ENCODE measurements at places on chromosomes 12 and 14.

DNA sequence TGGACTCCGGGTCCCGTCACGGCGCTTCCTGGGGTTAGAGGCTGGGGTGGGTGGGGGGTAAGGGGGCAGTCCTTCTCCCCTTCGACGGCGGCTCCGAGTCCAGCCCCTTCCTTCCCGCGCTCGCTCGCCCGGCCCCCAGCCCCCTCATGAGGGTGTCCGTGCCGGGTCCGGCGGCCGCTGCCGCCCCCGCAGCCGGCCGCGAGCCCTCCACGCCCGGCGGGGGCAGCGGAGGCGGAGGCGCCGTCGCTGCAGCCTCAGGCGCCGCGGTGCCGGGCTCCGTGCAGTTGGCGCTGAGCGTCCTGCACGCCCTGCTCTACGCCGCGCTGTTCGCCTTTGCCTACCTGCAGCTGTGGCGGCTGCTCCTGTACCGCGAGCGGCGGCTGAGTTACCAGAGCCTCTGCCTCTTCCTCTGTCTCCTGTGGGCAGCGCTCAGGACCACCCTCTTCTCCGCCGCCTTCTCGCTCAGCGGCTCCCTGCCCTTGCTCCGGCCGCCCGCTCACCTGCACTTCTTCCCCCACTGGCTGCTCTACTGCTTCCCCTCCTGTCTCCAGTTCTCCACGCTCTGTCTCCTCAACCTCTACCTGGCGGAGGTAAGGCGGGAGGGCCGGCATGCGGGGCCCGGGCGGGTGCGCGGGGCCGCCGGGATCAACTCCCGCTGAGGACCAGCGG, 500 bp downstream of the GPR137C start:
- DNase-seq = no peak

- DNase-seq = no peak
Observed at GRCh38 chr12:118046430-118046829, 14.5 kb downstream of the WSB2 start.

DNA sequence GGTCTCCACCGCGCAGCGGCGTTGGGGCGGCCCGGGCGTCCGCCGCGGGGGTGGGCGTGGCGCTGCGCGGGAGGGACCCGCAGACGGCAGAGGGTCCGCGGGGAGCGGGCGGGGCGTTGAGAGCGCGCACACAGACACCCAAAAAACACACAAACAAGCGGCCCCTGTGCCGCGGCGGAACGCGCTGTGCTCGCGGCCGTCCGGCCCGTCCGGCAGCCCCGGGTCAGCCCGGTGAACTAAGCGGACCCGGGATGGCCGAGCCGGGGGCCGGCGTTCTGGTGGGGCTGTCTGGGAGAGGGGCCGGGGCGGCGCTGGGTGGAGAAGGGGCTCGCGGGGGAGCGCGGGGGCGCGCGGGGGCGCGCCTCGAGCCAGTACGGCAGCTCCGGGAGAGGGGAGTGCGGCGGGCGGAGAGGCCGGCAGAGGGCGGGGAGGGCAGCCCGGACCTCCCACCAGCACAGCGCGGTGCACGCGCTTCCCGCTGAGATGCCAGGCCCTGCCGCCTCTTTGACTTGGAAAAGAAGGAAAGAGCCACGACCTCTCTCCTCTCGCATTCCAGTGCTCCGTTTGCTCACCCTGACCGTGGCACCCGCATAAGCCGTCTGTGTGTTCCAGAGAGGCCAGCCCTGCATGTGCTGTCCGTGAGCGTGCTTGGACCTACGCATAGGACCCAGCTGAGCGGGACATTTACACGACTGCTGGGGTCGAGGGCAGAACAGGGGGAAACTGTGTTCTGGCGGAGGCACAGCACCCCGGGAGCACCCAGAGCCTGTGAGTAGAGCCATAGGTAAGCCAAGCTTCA, 10.3 kb downstream of the SLC6A12 start:
- DNase-seq = no peak

DNA sequence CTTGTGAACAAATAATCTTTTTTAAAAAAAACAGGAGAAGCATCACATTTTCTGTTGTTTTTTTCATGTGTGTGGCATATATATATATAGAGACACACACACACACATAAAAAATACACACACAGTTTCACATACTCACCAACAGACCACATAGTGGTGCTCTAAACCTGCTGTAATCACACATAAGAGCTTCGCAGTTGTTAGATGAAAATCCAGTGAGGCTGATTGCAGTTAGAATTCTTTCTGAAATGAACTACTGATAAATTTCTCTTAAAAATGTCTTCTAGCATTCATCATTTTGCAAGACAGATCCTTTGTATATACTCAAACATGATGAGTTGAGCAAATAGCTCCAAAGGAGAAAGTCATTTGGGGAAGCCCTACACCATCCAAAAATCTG, 434.3 kb upstream of the STXBP6 start:
- no peak for DNase-seq

- DNase-seq = no peak
Observed at GRCh38 chr12:103801709-103802585, 39.1 kb downstream of the NT5DC3 start.

DNA sequence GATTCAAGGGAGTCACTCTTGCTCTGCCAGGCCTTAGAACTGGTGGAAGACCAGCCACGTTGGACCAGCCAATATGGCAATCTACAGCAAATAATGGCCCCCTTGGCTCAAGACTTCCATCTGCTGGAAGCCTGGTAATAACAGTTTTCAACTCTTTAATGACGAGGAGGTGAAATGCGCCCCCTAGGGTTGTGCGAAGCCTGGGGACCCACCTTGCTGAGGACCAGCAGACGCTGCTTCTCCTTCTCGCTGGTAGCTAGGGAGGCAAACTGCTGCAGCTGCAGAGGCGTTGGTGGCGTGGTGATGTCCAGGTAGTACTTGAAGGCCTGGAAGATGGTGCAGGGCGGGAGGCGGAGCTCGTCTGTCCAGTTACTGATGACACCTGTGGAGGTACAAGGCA, 41.5 kb upstream of the FBXO21 start:
- DNase-seq = no peak

- no peak for DNase-seq
Observed at GRCh38 chr12:54356951-54357356, 7.3 kb downstream of the GPR84 start.

DNA sequence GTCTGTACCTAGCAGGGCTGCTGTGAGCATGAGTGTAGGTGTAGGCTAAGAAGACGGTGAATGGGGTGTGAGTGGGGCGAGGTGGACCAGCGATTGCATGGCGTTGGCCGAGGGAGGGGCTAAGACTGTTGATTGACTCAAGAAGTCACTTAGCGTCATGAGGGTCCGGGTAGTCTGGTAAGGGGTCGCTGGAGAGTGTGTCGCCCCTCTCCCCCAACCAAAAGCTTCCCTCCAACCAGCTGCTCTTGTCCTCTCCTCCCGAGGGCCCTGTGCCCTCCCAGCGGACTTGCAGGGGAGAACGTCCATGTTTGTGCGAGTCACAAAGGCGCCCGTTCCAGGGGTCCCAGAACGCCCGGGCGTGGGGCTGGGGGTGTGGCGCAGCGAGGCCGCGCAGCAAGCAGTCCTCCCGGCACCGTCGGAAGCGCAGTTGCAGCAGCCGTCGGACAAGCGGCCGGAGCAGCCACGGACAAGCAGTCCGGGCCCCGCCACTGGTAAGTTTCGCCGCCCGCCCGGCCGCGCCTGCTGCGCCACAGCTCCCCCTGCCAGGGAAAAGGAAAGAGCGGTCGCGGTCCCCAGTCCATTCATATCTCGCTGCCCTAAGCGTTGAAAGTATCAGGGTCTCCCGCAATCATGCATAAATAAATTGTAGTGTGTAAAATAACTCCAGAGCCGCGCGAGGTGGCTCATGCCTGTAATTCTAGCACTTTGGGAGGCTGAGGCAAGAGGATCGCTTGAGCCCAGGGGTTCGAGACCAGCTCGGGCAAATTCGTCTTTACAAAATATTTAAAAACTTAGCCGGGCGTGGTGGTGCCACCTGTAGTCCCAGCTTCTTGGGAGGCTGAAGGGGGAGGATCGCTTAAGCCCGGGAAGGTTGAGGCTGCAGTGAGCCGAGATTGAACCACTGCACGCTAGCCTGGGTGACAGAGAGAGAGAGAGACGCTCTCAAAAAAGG, at the start of gene CCDC63:
TSS of gene CCDC63 (plus strand) at position 373 of the 952 bp plus-strand sequence. CDS start 5,968 bp downstream, outside the sequence.
- no peak for DNase-seq

Data from amygdala (tissue), 56 donors.